ENCODE measurements at places on chromosomes 3 and 15. TPM values are rescaled to one million over a fixed set of nuclear protein-coding genes. Genes with fewer than 3 reads are reported as not detected.

PRSS50 gene
- 0.13 TPM for total RNA-seq

LAMB2 gene
- total RNA-seq, result 189 TPM

XCR1 gene
- not detected for total RNA-seq

KBTBD13 gene
- total RNA-seq, result not detected

LCMT2 gene
- 12.1 TPM for total RNA-seq

NR2F2 gene
- 53.7 TPM for total RNA-seq

DNA sequence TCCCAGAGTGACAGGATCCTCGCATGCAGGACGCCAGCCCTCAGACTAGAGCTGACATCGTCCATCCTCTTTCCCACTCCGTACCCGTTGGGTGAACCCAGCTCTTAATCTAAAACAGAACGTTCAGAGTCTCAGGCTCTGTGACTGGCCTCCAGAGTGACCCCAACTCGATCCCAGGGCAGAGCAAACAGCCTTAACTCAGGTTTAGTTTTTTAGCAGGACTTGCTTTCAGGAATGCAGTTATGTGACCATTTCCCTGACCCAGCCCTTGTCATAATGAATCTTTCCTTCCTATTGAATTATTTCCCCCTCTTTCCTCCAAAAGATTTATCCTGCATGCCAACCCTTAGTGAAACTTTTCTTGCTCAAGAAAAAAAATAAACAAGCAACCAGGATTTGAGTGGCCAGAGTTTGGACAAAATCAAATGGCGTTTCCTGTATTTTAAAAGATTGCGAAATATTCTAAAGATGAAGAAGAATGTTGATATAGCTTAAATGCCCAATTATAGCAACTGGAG lies 47.8 kb upstream of the RARB start:
- no peak for DNase-seq

- no peak for DNase-seq
These were observed 522 bp downstream of the MED12L start for GRCh38 chr3:151085889-151086483.

- DNase-seq, result no peak
These were observed 692.7 kb upstream of the ALCAM start for GRCh38 chr3:104673981-104674380.

- DNase-seq, result no peak
These were observed 443.8 kb upstream of the EPHA6 start for GRCh38 chr3:96370637-96371036.
